ENCODE measurements at places on chromosomes 7 and 10.
A peak's percentile ranks its signal among the peaks of the same experiment; 100 is the strongest.

DNA sequence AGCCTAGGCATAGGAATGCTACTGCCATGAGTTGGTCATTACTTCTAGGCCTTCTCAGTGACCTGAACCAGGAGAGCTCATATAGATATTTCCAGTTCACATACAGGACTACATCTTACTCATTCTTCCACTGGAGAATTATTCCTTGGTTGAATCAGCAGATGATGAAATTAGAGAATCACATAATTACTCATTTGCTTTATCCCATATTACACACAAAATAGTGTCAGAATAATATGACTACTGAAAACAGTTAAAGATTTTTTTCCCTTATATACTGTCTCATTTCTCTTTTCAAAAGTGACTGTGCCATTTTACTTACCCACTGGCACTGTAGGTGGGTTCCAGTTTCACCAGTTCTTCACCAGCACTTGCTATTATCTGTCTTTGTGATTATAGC is 18.5 kb downstream of the BMS1 start:
- H3K27ac ChIP-seq, result no peak overlapping the region
- H3K36me3 ChIP-seq, result peaks cover 99% of the 10 kb centered on the region
- H3K27me3 ChIP-seq, result no peaks in the 10 kb centered on the region
- DNase-seq, result no peak

GRCh38 chr10:18100669-18101068 is 39.6 kb upstream of the CACNB2 start:
- DNase-seq, result no peak
- H3K36me3 ChIP-seq, result no peaks in the 10 kb centered on the region
- no peak overlapping the region for H3K27ac ChIP-seq
- no peak overlapping the region for H3K4me3 ChIP-seq
- H3K4me1 ChIP-seq, result no peaks in the 10 kb centered on the region
- no peaks in the 10 kb centered on the region for H3K27me3 ChIP-seq

GRCh38 chr10:73850863-73851461 is 23.4 kb downstream of the CAMK2G start:
- DNase-seq, result peak; percentile 37
- peak overlapping the region; percentile 88 for H3K27ac ChIP-seq
- H3K36me3 ChIP-seq, result no peaks in the 10 kb centered on the region
- H3K27me3 ChIP-seq, result no peaks in the 10 kb centered on the region
- H3K4me3 ChIP-seq, result no peak overlapping the region

GRCh38 chr10:101965075-101965765 is 90.8 kb downstream of the ARMH3 start:
- peak overlapping the region; percentile 68 for H3K27ac ChIP-seq
- DNase-seq, result no peak
- peaks cover 17% of the 10 kb centered on the region for H3K36me3 ChIP-seq
- no peaks in the 10 kb centered on the region for H3K27me3 ChIP-seq
- H3K4me3 ChIP-seq, result no peak overlapping the region

GRCh38 chr10:19200211-19200610 is 151.6 kb downstream of the MALRD1 start:
- DNase-seq, result no peak
- no peaks in the 10 kb centered on the region for H3K4me1 ChIP-seq
- H3K27ac ChIP-seq, result no peak overlapping the region
- H3K27me3 ChIP-seq, result no peaks in the 10 kb centered on the region
- H3K36me3 ChIP-seq, result no peaks in the 10 kb centered on the region

DNA sequence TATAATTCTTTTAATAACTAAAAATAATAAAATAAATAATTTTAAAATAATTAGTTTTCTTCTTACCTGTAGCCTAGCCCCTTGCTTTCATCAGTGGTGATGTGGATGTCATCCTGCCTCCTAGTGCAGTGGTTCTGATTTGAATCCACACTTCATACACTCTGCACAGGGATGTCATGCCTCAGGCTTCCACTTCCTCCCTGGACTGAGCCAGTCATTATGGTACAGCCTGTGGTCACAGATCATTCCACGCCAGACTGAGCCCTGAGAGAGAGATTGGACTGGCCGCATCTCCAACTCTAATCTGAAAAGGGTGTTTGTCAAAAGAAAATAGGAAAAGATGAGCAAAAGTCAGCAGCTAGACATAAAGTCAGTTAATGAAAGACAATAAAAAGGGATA is 436.2 kb upstream of the IGFBP3 start:
- H3K4me1 ChIP-seq, result no peaks in the 10 kb centered on the region
- H3K27me3 ChIP-seq, result no peaks in the 10 kb centered on the region
- DNase-seq, result no peak
- no peak overlapping the region for H3K27ac ChIP-seq
- H3K4me3 ChIP-seq, result no peak overlapping the region
- no peaks in the 10 kb centered on the region for H3K36me3 ChIP-seq

GRCh38 chr10:132319853-132320653 is 11.9 kb upstream of the LRRC27 start:
- H3K27ac ChIP-seq, result no peak overlapping the region
- H3K36me3 ChIP-seq, result no peaks in the 10 kb centered on the region
- H3K4me3 ChIP-seq, result no peak overlapping the region
- H3K4me1 ChIP-seq, result no peaks in the 10 kb centered on the region
- H3K27me3 ChIP-seq, result no peaks in the 10 kb centered on the region
- no peak for DNase-seq

- no peak overlapping the region for H3K27ac ChIP-seq
- no peaks in the 10 kb centered on the region for H3K4me1 ChIP-seq
- no peaks in the 10 kb centered on the region for H3K36me3 ChIP-seq
Measured at GRCh38 chr7:114439581-114439980, 25.0 kb downstream of the FOXP2 start.
